ENCODE measurements at places on chromosomes 2 and 18. TPM values are rescaled to one million over a fixed set of nuclear protein-coding genes. Genes with fewer than 3 reads are reported as not detected.

DNA sequence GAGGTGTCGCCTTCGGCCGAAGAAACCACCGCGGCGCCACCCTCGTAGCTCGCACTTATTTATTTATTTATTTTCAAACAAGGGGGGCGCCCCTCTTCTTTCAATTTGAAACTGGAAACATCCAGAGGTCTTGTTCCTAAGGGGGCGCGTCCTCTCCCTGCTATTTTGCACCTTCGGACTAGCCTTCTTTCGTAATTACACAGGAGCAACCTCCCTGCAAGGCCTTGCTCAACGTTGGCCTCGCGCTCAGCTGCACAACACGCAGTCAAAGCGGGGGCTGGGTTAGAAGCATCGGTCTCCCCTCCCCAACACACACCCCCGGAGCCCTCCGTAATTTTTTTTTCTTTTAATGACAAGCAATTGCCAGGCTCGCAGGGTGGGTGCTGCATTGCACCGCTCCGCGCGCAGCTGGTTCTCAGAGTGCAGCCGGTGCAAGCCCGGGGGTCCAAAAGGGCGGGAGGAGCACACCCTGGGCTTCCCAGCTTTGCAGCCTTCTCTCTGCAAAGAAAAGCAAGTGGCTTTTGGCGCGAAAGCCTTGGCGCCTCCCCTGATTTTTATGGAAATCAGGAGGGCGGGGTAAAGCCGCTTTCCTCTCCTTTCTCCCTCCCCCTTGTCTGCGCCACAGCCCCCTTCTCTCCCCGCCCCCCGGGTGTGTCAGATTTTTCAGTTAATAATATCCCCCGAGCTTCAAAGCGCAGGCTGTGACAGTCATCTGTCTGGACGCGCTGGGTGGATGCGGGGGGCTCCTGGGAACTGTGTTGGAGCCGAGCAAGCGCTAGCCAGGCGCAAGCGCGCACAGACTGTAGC lies at the start of gene MYCN:
MYCN (plus strand) TSS at position 697 of the 807 bp plus-strand sequence. CDS start 1,515 bp downstream, outside the sequence.
- DNase-seq, result no peak

DNA sequence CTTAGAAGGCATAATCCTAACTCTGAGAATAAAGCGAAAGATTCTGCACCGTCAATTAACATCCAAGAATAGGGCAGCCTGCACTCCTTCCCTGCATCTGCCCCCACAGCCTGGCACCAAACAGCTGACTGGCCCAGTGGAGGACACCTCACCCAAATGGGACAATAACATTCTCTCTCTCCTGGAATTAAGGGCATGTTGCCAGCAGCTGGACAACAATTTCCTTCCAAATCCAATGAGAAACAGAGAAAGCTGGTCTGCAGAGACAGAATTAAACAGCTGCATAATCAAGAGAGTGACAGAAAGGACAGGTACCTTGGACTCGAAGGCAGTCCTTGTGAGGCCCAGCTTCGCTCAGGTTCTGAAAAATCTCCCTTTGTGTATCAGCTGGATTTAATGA lies 15.0 kb downstream of the COX7A2L start:
- DNase-seq, result no peak

Gene LYG2
- not detected for total RNA-seq

Gene SKOR2
- total RNA-seq, result not detected

- no peak for DNase-seq
These were observed 30.3 kb downstream of the KIDINS220 start for GRCh38 chr2:8806885-8807704.

DNA sequence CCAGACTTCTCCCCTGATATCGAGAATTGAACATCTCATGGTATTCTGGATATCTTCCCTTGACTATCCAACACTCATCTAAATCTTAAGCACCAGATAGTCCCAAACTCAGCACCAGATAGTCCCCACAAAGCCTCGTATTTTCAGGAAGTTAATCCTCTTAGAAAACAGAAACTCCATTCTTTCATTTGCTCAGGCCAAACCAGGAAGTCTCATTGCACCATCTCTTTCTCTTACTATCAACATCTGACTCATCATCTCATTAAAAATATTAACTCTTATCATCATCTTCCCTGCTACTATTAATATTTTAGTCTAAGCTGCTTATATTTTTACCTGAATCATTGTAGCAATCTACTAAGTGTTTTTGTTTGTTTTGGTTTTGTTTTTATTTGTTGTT lies 286.4 kb downstream of the GALNT13 start:
- DNase-seq, result no peak

Gene ZBTB7C
- 0.14 TPM for total RNA-seq

Gene NAT8
- total RNA-seq, result not detected

Gene PLCL1
- total RNA-seq, result 16.5 TPM

GRCh38 chr2:164745012-164745797 lies 96.4 kb downstream of the COBLL1 start:
- no peak for DNase-seq

GRCh38 chr2:20698916-20699613 lies 32.1 kb downstream of the GDF7 start:
- no peak for DNase-seq

- DNase-seq, result no peak
These were observed 211.3 kb upstream of the ARL4C start for GRCh38 chr2:234708091-234708683.

DNA sequence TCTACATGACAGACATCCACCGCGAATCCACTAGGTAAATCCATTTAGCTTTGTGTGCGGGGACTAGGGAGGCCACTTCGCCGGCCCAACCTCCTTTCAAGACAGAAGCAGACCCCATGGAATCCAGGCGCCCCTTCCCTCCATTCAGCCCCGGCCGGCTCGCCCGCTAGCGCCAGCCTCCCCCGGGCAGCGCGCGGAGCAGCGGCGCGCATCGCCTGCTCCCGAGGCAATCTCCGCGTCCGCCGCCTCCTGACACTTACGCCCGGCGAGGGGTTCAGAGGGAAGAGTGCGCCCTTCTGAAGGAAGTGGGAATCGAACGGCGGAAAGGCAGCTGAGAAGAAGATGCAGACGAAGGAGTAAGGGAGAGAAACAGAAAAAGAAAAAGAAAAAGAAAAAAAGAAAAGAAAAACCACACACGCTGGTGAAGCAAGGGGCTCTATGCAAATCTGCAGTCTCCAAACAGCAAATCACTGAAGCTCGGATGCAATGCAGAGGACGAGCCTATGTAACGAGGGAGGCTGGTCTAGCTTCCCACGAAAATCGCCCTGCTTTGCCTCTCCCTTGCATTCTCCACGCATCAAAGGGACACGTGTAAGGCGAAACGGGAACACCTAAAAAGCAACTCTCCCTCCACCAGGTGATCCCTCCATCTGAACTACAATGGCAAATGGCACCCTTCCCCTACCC lies 684.4 kb downstream of the NRXN1 start:
- no peak for DNase-seq

- DNase-seq, result no peak
These were observed 25.5 kb downstream of the PIAS2 start for GRCh38 chr18:46891742-46892214.

Gene ZNF396
- 1.7 TPM for total RNA-seq

DNA sequence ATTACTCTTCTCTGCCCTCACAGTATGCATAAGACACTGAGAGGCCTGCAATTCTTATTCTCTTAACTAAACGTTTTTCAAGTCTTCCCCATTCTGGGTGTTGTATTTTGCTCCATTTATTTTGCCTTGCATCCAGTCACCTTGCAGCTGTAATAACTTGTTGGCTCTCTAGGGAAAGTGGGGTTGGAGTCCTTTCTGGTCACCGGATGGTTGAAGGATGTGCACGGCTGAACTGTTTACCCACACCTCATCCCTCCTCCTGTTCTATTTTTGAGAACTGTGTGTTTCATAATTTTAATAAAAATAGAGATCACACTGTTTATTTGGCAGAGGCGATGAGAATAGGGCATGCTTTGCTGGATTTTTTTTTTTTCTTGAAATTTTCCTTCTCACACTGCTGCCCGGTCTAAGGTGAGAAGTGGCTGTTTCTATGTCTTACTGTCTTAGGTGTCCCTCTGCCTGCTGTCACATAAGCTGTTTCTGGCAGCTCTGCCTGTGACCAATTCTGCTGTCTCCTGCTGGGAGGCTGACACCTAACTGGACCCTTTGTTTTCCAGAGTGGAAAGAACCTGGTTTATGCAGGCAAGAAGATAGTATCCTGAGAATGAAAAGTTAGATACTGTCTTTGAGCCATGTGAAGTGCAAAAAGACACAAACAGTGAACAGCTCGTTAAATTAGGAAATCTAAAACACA lies 342.6 kb downstream of the DPP10 start:
- DNase-seq, result no peak

GRCh38 chr2:12718015-12718671 lies 1.4 kb downstream of the TRIB2 start:
- no peak for DNase-seq

DNA sequence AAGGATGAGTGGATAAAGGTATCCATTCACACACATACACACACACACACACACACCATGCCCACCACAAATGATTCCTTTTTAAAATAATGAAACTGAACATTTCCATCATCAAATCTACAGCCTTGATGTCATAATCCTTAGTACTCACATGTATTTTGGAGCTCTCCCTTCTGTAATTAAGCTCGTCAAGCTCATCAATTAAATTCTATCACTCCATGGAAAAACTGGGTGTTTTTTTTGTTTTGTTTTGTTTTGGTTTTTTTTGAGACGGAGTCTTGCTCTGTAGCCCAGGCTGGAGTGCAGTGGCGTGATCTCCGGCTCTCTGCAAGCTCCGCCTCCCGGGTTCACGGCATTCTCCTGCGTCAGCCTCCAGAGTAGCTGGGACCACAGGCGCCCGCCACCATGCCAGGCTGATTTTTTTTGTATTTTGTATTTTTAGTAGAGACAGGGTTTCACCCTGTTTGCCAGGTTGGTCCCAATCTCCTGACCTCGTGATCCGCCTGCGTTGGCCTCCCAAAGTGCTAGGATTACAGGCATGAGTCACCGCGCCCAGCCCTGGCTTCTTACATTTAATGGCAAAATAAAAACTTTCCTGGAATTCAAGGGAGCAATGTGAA lies 78.6 kb upstream of the RGPD4 start:
- no peak for DNase-seq

DNA sequence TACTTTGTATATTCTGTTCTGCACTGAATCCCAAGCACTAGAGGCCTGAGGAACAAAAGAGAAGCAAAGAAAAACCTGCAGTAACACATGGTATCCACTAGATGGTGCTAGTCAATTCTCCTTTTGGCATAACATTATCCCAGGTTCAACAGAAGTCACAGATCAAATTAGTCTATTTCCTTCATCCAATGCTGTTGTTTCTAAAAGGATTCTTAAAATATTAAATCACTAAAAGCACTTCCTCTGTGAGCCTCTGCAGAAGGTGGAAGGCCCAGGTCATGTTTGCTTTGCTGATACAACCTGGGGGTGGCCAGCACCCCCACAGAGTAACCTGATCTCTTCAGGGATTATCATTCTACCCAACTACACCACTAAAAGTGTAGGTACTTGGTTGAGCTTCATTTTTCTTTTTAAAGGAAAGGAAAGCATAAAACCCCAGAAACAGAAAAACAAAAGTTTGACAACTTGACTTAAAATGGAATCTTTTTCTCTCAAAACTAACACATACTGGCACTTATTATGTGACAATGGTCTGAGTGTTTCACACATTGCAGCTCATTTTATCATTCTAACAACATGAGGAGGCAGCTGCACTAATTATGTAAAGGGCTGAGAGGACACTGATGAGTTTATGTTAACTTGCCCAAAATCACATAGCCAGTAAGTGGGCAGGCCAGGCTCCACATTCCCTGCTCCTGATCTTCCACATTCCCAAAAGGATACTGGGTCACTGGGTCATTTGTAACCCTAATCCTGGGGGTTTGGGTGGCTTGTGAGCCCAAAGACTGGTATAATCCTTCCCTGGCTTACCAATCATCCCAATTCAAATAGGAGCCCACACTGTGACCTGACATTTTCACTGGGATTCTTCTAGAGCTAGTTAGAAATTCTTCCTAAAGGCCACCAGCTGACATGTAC lies 66.8 kb upstream of the DNER start:
- DNase-seq, result no peak

Gene UGT1A10
- total RNA-seq, result 0.09 TPM

Gene PCARE
- total RNA-seq, result 0.09 TPM

DNA sequence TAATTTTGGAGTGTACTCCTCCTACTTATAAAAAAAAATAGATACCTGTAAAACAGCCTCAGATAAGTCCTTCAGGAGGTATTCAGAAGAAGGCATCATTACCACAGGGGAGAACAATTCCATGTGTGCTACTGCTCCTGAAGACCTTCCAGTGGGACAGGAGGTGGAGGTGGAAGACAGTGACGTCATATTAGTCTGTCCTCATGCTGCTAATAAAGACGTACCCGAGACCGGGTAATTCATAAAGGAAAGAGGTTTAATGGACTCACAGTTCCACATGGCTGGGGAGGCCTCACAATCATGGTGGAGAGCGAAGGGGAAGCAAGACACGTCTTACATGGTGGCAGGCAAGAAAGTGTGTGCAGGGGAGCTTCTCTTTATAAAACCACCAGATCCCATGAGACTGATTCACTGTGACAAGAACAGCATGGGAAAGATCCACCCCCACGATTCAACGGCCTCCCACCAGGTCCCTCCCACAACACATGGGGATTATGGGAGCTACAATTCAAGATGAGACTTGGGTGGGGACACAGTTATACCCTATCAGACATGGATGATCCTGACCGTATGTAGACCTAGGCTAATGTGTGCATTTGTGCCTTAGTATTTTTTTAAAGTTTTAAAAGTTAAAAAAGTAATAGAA lies 98.4 kb downstream of the NDUFA10 start:
- no peak for DNase-seq

DNA sequence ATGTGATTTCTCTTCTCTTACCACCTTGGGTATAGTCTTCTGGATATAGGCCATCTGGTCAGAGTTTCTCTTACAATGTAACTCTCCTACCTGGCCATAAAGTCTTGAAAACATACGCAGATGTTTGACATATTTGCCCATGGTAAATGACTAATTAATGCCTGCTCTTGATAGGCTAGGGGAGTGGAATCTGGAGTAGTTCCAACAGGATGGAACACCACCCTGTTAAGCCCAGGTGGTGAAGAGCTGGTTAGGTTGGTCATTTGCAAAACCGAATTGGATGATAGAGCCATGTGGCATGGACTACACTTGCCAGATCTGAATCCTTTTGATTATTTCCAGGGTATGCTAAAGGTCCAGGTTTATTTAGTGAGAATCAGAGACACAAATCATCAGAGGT lies 36.5 kb downstream of the HADHB start:
- no peak for DNase-seq

GRCh38 chr18:12659904-12660605 lies 2.1 kb upstream of the SPIRE1 start:
- DNase-seq, result peak; percentile 38

DNA sequence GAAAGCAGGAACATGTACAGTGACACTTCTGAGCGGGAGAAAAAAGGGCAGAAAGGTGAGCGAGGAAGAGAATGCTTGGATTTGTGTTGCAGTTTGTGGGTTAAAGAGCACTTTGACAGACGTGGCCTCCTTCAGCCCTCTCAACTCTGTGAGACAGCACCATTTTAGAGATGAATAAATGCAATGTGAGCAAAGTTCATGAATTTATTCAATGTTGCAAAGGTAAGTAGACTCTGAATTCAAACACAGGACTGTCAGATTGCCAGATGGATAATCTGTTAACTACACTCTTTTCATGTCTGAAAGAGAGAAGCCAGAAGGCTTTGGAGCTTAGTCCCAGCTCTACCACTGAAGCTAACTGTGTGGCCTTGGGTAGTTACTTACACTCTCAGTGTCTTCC lies 47.7 kb downstream of the BOD1L2 start:
- DNase-seq, result no peak

Data from thymus (tissue), 14 donors.